GM04504 (cell line): ENCODE measurements at places on chromosomes 13 and 19.

DNA sequence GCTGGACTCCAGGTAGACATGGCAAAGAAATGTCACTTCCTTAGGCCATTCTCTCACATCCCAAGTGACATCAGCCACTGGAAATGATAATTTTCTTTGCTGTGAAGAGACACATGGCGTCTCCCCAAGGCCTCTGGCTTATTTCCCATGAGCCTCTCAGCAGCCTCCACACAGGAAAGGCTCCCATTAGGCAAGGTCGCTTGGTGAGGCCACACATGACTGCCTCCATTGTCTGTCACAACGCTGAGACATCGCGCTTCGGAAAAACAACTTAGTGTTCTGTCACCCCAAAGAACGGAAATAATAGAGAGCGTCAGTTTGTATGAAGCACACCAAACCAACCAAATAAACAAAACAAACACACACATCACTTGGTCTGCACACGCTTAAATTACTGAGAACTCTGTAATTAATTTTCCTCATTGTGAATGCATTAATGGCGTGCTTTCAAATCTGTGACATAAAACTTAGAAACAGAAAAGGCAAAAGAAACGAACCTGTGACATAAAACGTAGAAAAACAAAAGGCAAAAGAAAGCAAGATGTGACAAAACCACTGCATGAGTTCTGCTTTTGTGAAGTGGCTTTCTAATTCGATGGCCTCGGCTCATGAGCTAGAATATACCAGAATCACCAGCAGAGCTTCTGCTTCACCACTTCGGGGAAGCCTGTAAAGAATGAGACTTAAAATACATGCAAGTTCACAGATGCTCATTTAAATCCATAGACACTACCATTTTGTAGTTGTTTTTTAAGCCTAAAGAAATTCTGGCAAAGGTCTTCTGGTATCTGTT is 404.2 kb upstream of the SGCG start:
- no peak for DNase-seq

DNA sequence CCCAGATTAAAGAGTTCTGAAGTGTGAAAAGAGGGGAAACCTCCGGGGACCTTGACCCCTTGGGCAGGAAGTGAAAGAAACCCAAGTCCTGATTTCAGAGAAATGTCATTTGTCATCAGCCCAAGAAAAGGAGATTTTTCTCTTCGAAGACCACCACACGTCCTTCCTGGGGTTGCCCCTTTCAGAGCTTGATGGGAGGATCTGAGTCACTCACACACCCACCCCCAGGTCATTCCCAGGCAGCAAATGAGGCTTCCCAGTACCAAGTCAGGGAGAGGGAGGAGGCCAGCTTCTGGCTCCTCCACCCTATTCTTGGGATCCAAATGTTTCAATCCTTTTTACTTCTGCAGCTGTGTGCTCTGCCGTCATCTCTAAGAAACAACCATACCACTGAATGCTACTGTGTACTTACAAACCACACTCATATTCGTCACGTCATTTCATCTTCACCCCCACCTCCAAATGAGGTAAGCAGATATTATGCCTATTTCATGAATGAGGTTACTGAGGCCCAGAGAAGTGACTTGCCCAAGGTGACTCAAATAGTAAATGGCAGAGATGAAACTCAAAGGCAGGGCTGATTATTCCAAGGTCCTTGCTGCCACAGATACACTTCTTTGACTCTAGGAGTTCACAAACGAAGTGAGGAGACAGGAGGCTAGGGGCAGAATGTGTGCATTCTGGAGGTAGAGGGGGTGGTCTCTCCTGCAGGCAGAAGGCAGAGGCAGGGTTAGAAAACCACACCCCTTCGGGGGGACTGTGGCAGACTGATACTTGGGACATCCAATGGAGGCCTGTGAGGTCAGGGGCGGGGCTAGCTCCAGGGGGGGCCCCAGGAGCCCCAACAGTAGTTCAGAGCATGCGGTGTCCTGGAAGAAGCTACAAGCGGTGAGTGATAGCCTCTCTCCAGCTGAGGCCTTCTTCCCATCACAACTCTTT is 5.0 kb upstream of the KMT2B start:
- DNase-seq: no peak

DNA sequence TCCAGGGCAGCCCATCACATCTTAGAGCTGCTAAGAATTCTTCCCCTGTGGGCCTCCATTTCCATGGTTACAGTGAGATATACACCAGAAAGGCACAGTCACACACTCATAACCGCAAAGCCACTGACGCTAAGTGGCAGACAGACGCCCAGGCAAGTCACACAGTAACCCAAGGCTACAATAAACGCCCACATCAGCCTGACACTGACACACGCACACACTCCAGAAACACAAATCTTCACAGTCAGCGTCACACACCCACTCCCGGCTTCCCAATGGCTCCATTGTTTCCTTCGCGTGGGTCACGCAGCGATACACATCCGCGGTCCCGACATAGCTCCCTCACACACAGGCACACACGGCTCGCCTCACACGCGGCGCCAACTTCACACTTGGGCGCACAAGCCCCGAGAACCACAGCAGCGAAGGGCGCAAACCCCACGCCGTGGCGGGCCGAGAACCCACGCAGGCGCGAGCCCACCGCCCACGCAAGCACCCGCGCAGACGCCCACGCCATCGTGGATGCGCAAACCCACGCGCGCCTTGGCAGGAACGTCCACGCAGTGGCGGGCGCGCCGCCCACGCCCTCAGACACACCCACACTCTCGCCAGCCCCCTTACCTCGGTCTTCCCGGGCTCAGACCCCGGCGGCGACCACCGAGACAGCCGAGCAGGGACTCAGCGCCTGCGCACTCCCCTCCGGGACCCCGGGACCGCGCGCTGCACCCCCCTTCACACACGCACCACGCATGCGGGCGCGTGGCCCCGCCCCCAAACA is at the start of gene ZNF667:
TSS of gene ZNF667 (minus strand) at position 695 of the 778 bp plus-strand sequence. CDS start 14,975 bp downstream, outside the sequence.
- DNase-seq: peak; percentile 21

DNA sequence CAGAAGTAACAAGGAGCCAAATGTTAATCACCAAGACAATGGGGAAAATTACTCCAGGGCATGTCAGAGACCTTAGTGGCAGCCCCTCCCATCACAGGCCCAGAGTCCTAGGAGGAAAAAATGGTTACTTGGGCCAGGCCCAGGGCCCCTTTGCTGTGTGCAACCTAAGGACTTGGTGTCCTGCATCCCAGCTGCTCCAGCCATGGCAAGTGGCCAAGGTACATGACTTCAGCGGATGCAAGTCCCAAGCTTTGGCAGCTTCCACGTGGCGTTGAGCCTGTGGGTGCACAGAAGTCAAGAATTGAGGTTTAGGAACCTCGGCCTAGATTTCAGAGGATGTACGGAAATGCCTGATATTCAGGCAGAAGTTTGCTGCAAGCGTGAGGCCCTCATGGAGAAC is 46.7 kb downstream of the OR10H4 start:
- DNase-seq: no peak

DNA sequence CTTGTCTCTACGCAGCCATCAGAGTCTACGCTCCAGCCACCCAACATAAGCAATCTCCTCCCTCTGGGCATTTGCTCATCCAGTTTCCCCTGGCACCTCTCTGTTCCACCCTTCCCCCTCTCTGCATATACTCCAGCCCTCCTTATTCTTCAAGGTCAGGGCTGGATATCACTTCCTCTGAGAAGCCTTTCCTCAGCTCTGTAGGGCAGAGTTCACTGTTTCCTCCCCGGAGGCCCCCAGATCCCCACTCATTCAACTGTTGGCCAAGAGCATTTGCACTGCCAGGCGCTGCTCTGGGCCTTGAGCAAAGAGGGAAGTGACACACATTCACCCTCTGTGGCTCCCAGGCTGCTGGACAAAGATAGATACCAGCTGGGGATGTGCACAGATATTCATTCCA is 3.3 kb downstream of the FCGRT start:
- no peak for DNase-seq

DNA sequence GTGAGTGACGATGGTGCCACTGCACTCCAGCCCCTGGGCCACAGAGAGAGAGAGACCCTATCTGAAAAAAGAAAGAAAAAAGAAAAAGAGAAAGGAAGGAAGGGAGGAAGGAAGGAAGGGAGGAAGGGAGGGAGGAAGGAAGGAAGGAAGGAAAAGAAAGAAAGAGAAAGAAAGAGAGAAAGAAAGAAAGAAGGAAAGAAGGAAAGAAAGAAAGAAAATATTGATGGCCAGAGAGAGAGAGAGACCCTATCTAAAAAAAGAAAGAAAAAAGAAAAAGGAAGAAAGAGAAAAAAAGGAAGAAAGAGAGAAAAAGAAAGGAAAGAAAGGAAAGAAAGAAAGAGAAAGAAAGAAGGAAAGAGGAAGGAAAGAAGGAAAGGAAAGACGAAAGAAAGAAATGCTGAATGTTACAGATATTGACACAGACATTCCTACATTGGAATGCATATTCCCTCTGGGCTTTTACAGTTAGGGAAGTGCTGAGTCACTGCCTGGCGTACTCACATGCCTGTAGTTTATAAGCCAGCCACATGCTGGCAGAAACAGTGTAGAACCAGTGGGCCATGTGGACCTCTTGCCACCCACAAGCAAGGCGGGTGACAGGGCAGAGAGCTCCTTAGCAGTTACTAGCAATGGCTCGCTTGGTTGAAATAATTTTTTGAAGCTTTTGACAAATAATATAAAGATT is 34.6 kb upstream of the SLC46A3 start:
- DNase-seq: peak; percentile 83

DNA sequence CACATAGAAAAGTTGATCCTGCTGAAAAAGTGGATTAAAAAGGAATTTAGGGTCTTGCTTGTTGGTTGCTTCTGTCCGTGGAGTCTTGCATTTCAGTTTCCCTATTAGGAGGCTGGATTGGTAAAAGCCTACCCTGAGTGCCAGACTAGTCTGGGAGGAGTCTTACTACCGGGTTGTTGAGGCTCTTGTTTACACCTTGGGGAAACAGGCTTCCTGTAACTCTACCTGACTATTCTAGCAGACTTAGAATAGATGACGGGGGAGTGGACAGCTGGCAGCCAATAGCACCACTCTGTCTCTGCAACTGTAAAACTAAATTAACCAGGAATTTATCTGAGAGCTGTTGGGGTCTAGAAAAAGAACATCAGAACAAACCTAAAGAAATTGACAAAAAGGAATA is 11.3 kb upstream of the MPHOSPH8 start:
- DNase-seq: no peak

GRCh38 chr13:109249780-109250528 is 536.4 kb downstream of the IRS2 start:
- no peak for DNase-seq

- no peak for DNase-seq
Observed at GRCh38 chr13:60944863-60945262, 470.8 kb downstream of the PCDH20 start.

DNA sequence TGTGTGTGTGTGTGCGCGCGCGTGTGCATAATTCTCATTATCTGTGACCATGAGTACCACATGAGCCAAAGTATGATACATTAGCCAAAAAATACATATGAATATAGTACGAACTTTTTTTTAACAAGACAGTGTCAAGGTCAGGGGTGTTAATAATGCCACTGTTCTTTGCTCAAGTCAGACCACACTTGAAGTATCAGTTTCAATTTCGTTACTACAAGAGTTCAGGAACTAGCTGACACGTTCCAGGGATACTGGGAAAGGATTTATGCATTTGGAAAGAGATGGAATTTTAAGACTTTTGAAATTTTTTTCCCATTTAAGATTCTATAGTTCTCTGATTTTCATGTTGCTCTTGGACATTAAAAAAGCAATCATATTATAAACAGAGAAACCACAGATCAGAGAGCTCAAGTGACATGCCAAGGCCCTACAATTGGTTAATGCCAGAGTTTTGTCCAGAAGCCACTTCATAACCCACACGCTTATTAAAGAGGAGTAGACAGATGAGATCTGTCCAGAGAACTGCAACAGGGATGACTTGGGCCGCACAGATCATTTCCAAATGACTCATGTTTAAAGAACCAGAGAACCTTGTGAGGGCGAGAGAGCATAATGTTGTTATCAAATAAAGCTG is 718.8 kb upstream of the SGCG start:
- no peak for DNase-seq

DNA sequence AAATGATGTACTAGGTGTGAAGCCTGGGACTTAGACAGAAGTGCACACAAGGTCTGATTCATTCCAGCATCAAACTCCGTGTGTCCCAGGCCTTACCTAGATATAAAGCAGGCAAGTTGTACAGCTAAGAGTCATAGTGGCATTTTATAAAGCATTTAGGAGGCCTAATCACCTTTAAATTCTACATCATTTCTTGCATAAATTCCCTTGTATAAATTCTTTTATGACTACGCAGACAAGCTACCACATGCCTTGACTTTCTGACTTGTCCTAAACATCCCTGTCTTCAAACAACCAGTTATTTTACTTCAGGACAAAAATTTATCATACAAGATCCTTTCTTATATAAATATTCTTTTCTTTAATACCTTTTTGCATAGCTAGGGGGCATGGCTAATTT is 22.5 kb downstream of the TMEM255B start:
- DNase-seq: no peak

- no peak for DNase-seq
Observed at GRCh38 chr19:3642987-3643673, 16.5 kb upstream of the CACTIN start.

DNA sequence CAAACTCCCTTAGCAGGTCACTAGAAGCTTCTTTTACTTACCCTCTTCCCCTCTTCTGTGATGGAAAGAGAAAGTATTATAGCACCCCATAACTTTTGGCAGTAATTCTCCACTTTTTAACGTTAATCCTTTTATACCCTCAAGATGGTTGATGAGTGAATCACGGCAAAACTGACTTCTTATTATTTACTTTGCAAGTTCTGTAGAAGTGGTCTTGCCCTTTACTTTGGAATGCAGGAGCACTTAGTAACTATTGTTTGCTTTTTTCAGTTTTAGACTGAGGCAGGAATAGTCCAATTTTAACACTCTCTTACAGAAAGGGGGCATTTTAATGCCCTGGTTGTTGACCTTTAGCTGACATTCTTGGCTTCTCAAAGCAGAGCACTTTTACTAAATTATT is 260.1 kb downstream of the LMO7 start:
- DNase-seq: no peak

- no peak for DNase-seq
Observed at GRCh38 chr19:38740932-38741331, 3.3 kb downstream of the CAPN12 start.

DNA sequence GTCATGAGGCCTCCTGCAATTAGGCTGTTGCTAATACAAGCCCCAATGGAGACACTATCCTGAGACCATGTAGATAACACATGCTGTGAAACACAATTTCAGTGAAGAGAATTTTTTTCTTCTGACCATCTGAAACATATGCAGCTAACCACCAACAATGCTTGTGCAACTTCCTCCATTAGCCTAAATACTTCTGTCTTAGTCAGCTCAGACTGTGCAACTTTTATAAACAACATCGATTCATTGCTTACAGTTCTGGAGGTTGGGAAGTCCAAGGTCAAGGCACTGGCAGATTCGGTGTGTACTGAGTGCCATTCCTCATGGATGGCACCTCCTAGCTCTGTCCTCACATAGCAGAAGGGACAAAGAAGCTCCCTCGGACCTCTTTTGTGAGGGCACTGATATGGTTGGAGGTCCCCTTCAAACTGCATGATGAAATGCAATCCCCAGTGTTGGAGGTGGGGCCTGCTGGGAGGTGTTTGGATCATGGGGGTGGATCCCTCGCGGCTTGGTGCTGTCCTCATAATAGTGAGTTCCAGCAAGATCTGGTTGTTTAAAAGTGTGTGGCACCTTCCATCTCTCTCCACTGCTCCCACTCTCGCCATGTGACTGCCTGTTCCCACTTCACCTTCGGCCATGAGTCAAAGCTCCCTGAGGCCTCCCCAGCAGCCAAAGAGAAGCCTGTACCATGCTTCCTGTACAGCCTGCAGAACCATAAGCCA is 27.7 kb downstream of the STK24 start:
- DNase-seq: peak; percentile 77
